IPS-NIHi11 (cell line): ENCODE measurements at places on chromosomes 3 and 15.

GRCh38 chr3:179474480-179474879, 23.2 kb upstream of the GNB4 start:
- DNase-seq, result no peak

DNA sequence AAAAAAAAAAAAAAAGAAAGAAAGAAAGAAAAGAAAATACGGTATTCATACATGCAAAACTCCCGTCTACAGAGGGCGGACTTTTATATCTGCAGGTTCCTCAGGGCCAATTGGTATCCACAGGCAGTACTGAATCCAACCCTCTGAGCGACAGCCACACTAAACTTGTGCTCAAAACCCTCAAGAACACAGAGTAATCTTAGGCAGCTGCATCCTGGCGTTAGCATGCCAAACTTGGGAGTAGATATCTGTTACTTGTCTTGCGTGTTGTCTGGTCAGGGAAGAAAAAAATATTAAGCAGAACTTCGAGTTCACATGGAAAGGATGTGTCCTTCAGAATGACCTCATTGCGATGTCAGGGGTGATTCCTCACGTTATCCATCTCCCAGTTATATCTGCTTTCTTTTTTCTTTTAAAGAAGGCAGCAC, 12.8 kb downstream of the SNAP23 start:
- DNase-seq, result no peak

DNA sequence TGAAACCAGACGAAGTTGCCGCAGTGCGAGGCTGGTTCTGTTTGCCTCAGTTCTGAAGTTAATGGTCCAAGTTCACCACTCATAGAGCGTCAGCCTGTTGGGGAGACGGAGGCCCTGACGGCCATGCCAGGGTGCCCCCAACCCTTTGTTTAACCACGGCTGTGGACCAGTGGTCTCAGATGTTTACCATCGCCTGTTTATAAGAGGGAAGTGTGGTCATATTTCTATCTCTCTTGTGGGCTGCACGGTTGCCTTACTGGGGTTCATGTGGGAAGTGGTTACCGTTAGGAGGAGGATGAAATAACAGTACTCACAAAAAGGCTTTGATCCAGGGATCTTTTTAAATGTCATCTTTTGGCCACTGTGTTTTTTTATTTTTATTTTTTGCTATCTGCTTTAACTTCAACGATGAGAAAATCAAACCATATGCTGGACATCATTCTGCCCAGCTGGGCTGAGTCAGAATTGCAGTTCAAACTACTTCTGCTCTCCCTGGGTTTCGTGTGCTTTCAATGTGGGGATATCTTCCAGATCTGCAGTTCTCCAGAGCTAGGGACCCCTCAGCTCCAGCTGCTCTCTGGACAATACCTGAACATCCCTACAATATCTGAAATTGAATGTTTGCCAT, 17.8 kb downstream of the SMAD3 start:
- no peak for DNase-seq

DNA sequence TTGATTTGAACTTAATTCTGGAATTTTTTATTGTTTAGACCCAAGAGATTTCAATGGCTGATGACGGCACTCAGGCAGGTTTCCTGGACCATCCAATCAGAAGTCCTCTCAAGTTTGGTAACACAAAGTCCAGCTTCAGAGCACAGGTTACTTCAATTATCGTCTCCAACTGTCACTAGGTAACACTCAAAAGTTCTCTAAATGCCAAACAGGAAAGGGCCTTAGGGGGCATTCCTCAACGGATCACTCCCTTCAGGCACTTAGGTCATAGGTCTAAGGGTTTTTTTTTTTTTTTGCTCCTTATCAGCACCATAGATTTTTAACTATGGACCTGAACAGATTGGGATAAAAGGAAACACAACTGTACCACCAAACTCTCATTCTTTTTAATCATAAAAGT, 85.8 kb downstream of the MEIS2 start:
- no peak for DNase-seq

DNA sequence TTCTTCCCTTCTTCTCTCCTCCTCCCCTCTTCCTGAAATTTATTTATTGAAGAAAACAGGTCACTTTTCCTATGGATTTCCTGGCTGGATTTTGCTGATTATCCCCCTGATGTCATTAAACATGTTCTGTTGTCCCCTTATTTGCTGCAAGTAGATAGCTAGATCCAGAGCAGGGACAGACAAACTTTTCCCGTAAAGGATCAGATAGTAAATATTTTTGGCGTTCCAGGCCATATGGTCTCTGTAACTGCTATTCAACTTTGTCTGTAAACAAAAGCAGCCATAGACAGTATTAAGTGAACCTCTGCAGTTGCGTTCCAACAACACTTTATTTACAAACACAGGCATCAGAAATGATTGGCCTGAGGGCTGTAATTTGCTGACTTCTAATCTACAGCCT, 241.3 kb downstream of the NEK10 start:
- no peak for DNase-seq

- DNase-seq, result no peak
Measured at GRCh38 chr3:10952525-10952924, 40.0 kb upstream of the SLC6A1 start.

- DNase-seq, result no peak
Measured at GRCh38 chr3:12413721-12414255, 70.5 kb upstream of the TSEN2 start.

GRCh38 chr15:84764989-84765388, 16.6 kb downstream of the ZNF592 start:
- no peak for DNase-seq

GRCh38 chr3:16350597-16351318, 85.7 kb downstream of the OXNAD1 start:
- no peak for DNase-seq

GRCh38 chr3:72355168-72355567, 493.1 kb downstream of the SHQ1 start:
- DNase-seq, result no peak

GRCh38 chr3:107848351-107848915, 242.4 kb downstream of the CD47 start:
- DNase-seq, result no peak

- DNase-seq, result no peak
Measured at GRCh38 chr3:133882986-133883586, 12.6 kb downstream of the RAB6B start.

DNA sequence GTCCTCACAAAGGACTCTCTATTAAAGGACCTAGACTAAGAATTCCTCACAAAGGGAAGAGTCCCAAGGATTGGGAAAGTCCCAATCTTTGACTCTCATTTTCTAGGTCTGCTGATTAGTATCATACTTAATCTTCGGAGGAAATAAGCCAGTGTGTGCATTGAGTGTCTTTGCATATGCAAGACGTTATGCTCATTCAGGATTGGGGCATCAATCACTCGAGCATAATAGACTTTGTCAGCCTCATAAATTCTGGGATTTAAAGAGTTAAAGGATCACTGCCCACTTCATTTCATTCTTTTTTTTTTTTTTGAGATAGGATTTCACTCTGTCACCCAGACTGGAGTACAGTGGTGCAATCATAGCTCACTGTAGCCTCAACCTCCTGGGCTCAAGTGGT, 154.3 kb downstream of the RBPMS2 start:
- no peak for DNase-seq

DNA sequence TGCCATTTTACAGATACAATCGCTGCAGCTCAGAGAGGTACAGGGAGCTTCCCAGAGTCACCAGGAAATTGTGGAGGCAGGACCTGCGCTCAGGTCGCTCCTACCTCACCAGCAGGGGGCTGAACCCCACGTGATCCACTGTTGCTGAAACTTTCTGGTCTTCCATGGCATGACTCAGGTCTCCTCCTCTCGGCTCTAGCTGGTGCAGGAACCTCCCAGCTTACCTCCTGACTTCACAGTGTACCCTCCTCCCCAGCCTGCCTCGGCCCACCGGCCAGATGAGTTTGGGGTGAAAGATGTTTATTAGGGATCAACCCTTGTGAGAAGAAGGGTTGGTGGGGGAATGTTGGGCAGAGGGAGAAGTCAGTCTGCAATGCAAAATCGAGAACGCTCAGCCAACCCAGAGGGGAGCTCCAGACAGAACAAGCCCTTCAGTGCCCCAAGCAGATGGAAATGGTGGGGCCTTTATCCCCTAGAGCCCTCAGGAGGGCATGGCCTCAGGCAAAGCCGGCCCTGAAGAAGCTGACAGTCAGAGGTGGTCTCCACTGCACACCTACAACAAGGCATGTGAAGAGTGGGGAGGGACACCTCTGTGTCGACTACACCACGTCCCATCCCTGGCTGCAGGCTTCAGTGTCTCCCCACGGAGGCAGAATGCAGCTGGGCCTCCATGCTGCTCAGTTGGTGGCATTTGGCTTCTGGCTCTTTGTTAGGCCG, 118.6 kb upstream of the PRR20G start:
- no peak for DNase-seq

GRCh38 chr3:197408177-197408957, 110.0 kb upstream of the DLG1 start:
- DNase-seq, result peak; percentile 54

- no peak for DNase-seq
Measured at GRCh38 chr15:89375093-89376005, 40.7 kb upstream of the POLG start.

GRCh38 chr15:40893733-40894680, at the start of gene VPS18:
Gene VPS18 (plus strand): TSS chr15:40894450. CDS start chr15:40894769, 319 bp downstream.
- DNase-seq, result peak; percentile 95

GRCh38 chr3:190826018-190826417, 36.5 kb downstream of the GMNC start:
- DNase-seq, result no peak

DNA sequence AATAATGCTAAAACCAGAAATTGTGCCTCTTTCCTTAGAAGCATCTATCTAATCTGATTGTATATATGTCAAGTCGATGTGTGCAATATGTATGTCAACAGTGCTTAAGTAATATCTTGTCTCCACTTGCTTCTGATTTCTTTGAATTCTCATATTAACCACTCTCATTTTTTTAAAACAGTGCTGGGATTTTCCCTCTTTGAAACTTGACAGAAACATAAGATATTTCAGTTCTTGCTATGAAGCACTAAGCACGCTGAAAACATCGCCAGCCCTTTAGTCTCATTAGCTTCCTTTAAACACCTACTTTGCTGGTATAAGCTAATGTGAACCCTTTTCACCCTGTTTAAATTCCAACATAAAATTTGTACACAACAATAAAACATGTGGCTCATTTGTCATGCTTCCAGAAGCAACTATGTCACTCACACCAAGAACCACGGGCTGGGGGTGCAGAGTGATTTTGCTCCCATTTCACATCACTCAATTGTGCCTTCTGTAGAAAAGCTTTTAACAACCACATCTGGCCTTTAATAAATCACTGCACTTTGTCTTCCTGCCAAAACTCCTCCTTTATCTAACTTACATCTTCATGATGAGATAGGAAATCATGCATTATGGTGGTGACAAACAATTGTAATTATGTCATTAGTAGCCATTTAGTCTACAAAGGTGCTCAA, 185.2 kb downstream of the FOXP1 start:
- no peak for DNase-seq

DNA sequence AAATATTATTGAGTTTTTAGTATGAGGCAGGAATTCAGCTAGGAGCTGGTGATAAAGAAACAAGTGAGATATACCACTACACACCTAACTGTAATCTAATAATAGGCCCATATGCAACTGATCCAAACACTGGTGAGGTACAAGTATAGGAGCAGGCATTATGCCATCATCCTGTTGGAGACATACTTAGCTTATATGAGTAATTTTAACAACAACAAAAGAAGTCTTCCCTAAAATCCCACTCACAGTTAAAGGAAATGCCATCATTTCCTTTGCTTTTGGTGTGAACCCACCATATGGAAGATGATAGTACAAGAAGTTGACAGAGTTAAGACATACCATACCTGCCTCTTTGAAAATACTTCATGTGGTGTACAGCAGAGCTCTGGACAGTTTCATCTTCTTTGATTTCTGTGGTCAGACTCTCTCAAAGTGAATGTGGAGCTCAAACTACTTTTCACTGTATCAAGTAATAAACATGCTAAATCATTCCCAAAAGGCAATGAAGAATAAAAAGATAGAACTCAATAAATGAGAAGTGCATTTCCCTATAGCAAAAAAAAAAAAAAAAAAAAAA, 85.5 kb downstream of the CD200R1L start:
- DNase-seq, result no peak

DNA sequence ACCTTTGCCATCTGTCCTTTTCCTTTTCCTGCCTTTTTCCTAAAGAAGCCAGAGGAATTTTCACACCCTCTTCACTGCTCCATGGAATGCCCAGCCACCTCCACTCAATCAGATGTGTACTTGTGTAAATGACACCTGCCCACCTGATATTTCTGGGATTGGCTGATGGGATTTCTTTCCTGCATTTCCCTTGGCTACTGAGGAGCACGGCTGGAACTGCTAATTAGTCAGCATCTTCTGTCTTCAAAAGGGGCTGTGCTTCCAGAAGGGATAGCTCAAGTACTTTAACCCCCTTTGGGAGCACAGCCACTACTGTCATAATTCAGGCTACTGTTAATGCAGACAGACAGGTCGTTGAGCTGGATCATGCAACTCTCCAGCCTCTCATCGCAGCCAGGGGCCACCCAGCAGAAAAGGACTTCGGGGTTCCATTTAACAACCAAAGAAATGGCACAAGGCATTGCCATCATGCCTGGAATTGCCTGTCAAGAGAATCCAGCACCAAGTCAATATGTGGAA, 38.6 kb downstream of the MGLL start:
- DNase-seq, result no peak

GRCh38 chr3:100216713-100217112, 44.1 kb upstream of the TBC1D23 start:
- DNase-seq, result no peak

DNA sequence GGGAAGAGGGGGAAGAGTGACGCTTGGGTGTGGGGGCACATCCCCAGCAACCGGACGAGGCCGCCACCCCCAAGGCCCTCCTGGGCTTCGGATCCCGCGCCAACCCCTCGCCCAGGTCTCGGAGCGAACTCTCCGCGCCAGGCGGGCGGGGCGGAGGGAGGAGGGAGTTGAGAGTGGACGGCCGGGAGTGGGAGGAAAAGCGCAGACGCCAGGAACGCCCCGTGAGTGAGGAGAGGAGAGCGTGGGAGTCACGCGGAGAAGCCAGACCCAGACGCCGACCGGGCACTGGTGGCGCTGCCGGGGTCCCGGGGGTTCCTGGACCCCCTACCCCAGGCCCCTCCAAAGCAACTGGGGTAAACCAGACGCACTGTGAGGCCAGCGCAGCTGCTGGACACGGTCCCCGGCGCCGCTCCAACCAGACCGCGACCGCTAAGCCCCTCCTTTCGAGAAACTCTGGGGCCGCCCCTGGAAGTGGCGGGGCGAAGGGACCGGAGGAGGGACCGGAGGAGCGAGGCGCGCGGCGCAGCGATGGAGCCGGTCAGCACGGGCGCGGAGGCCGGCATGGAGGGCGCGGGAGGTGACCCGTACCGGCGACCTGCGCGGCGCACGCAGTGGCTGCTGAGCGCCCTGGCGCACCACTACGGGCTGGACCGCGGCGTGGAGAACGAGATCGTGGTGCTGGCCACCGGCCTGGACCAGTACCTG, at the start of gene EFCC1:
TSS of gene EFCC1 (plus strand) at position 204 of the 705 bp plus-strand sequence. CDS start at position 529, 325 bp downstream.
- DNase-seq, result peak; percentile 76

GRCh38 chr3:158668506-158668905, 3.9 kb downstream of the LXN start:
- no peak for DNase-seq

- no peak for DNase-seq
Measured at GRCh38 chr15:53404930-53405493, 354.5 kb downstream of the WDR72 start.

- DNase-seq, result no peak
Measured at GRCh38 chr15:78938658-78939488, 6.0 kb downstream of the CTSH start.
